HCT116 (cell line): ENCODE measurements at places on chromosomes 6 and 20. TPM values are rescaled to one million over a fixed set of nuclear protein-coding genes. Genes with fewer than 3 reads are reported as not detected.

DNA sequence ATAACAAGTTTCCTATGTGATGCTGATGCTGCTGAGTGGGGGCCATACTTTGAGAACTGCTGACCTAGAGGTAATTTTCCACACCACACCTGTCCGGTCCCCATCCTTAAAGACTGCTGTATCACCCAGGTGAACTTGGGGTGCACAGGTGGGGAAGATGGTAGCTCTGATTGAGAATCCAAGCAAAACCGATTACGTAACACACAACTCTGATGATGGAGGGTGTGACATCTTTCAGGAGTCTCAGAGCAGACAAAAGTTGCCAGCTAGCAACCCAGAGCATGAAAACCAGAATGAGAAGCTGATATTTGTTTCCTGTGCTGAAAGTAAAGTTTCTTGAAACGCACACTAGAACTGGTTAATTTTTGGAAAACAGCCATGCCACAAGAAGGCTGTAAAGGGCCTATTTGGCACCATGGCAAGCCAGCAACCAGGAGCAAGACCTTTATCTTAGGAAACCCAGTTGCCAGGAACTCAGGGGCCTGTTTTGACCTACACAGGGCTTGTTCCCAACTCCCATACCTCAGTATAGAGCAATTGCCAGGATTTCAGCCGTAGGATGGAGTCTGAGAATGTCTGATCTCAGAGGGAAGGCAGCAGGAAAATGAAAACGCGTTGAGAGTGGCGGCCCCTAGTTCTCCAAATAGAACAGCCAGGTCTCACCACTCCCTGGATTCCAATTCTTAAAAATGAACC lies 21.6 kb upstream of the TBC1D7 start:
- H3K4me1 ChIP-seq = peaks cover 9% of the 10 kb centered on the region
- no peak for DNase-seq
- no peak overlapping the region for H3K4me3 ChIP-seq
- H3K27me3 ChIP-seq = no peaks in the 10 kb centered on the region

GRCh38 chr6:155678361-155678760 lies 222.7 kb upstream of the NOX3 start:
- H3K4me1 ChIP-seq = no peaks in the 10 kb centered on the region
- no peak overlapping the region for H3K4me3 ChIP-seq
- no peaks in the 10 kb centered on the region for H3K36me3 ChIP-seq
- DNase-seq = no peak
- no peaks in the 10 kb centered on the region for H3K27me3 ChIP-seq

GRCh38 chr6:31728767-31729514 lies at the start of gene DDAH2:
TSS of gene DDAH2 (minus strand) at chr6:31729299. CDS start at chr6:31729161, 138 bp downstream.
- peaks cover 26% of the 10 kb centered on the region for H3K36me3 ChIP-seq
- DNase-seq = no peak
- H3K27ac ChIP-seq = peak within 1 kb of the TSS; percentile 90
- peak within 1 kb of the TSS; percentile 70 for H3K4me3 ChIP-seq
- H3K27me3 ChIP-seq = no peaks in the 10 kb centered on the region

- H3K4me3 ChIP-seq = no peak overlapping the region
- H3K36me3 ChIP-seq = no peaks in the 10 kb centered on the region
- H3K27ac ChIP-seq = no peak overlapping the region
- no peaks in the 10 kb centered on the region for H3K4me1 ChIP-seq
- no peaks in the 10 kb centered on the region for H3K27me3 ChIP-seq
Observed at GRCh38 chr6:17957498-17957897, 29.9 kb downstream of the KIF13A start.

GRCh38 chr6:1263039-1263849 lies 48.7 kb upstream of the FOXQ1 start:
- H3K27me3 ChIP-seq = no peaks in the 10 kb centered on the region
- H3K4me3 ChIP-seq = no peak overlapping the region
- no peaks in the 10 kb centered on the region for H3K36me3 ChIP-seq
- no peak for DNase-seq
- no peak overlapping the region for H3K27ac ChIP-seq

- H3K36me3 ChIP-seq = no peaks in the 10 kb centered on the region
- H3K4me3 ChIP-seq = no peak overlapping the region
- no peaks in the 10 kb centered on the region for H3K4me1 ChIP-seq
- H3K27ac ChIP-seq = no peak overlapping the region
Observed at GRCh38 chr6:4880363-4880762, 104.2 kb downstream of the CDYL start.

Gene CDSN
- 0.12 TPM for total RNA-seq

Gene KCNS1
- not detected for total RNA-seq

Gene TNFRSF6B
- 147 TPM for total RNA-seq
